ENCODE measurements at places on chromosomes 5 and 9.
A peak's percentile ranks its signal among the peaks of the same experiment; 100 is the strongest.

- DNase-seq, result no peak
These were observed 23.1 kb upstream of the ERCC6L2 start for GRCh38 chr9:95852059-95853032.

GRCh38 chr9:18238254-18238653 lies 235.7 kb upstream of the ADAMTSL1 start:
- DNase-seq, result no peak

DNA sequence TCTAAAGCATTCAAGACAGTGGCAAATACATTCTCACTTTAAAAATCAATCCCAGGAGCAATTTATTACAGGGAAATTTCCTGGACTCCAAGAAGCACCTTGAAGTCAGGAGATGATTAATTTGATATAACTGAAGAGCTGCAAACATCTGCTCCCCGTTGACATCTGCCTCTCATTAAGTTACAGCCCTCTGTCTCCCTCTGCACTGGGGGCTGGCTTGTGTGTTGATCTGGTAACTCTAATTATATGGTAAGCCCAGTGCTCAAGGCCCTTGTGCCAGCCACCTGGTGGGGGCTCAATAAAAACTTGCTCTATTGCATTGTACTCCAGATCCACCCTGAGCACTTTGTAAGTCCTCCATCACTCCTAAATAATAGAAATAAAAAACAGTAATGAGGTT lies 131.1 kb upstream of the ZNF462 start:
- no peak for DNase-seq

DNA sequence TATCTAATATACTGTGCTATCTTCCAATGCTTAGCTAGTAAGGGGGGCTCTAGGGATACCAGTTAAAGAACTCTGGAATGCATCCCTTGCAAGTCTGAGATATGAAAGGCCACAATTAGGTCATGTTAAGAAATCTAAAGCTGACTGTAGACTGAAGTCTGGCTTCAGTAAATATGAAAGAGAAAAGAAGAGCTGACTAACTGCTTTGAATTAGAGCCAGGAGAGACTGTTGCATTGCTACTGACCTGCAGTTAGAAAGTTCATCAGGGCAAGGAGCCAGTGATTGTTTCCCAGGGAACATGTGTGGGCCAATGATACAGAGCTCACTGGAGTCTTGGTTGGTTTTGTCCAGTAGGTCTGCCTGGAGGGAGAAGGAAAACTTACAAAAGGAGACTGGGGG lies 472.1 kb upstream of the TNC start:
- peak; percentile 28 for DNase-seq

Measured in femur (tissue), 1 donor.